DMS53 (cell line): ENCODE measurements at places on chromosomes 13 and 19.
A peak's percentile ranks its signal among the peaks of the same experiment; 100 is the strongest.

- DNase-seq: no peak
Measured at GRCh38 chr19:40801426-40802299, 2.7 kb downstream of the EGLN2 start.

- peak; percentile 53 for DNase-seq
Measured at GRCh38 chr19:17052439-17052838, 22.8 kb downstream of the HAUS8 start.

DNA sequence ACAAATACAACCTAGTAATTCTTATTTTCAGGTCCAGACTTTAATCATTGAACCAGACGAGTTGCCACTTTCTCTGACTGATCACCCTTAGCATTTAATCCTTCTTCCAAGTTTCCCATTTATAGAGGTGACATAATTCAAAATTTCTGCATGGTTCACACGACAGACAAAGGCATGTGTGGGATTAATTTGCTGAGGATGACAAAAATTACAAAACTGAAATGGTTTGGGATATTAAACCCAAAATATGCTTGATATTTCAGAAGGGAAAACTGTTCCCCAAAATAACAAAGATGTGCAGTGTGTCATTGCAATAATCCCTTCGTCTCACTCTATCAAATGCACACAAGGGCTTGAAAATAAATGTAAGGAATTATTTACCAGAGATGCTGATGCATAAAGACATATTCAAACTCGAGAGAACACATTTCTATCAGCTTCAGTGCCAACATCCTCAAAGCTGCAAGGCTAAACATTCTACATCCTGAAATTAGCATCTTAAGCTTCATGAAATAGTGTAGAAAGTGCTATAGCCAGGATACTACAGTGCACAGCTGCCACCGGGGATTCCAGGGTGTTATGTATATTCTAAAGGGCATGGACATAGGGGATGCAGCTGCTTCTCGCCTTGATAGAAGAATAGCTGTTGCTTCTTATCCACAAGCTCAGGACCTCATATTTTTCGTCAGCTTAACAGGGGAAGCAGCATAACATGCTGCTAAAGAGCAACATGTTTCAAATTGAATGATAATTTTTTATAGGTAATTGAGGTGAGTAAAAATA lies 198.7 kb upstream of the SLITRK1 start:
- DNase-seq: no peak

DNA sequence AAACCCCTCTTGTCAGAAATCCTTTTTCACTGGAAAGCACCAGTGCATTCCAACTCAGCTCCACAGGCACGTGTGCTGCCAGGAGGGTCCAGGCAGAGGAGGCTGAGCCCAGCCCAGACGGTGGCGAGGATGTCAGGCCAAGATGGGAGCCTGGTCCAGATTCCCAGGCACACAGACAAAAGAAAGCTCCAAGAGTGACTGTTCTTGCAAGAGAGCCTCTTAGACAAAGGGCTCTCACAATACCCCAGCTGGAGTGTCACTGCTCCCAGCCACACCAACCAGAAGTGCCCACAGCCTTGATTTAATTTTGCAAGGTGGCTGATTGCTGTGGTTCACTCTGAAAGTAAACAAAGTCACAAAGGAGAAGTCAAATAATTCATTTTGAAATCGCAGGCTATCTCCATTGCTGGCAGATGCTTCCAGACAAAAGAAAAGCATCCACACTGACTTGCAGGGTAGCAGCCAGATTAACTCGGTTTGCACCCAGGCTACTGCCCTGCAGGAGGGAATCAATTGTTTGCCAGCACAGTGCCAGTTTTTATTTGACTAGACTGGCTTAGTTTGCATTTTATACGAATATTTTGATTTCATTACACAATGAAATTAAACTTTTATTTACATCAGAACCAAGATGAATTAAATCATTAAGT lies 95.1 kb downstream of the RAB20 start:
- DNase-seq: no peak

DNA sequence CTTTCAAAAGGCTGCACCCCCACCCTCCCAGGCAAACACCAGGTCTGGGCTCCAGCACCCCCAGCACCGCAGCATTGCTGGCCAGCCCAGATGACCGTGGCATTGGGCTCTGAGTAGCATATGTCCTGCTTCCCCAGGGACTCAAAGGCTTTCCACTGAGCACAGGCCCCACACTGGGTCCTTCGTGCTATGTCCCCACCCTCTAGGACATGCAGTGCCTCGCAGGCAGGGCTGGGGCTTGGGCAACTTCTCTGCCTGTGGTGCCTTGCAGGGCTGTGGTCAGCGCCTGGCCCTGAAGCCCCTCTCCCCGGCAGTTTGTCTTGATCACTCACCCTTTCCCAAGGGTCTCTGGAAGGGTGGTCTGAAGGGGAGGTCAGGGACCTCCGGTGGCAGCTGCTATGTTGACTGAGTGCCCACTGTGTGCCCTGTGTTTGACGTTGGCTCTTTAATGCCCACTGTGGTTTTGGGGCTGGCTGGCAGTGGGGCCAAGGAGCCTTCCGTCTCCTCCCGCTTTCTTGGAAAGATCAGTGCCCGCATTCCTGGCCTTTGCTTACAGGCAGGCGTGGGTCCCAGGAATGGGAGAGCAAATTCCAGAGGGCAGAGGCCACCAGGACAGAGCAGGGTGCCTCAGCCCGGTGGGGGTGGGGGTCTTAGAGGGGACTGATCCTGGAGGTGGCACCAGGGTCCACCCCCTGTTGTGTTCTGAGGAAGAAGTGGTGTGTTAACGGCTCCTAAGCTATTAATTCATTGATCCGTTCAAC lies 20.3 kb upstream of the CRTC1 start:
- no peak for DNase-seq

GRCh38 chr13:108185223-108185622 lies 30.1 kb downstream of the LIG4 start:
- no peak for DNase-seq

GRCh38 chr13:68745502-68745901 lies 1362.1 kb upstream of the ATXN8OS start:
- peak; percentile 0 for DNase-seq

DNA sequence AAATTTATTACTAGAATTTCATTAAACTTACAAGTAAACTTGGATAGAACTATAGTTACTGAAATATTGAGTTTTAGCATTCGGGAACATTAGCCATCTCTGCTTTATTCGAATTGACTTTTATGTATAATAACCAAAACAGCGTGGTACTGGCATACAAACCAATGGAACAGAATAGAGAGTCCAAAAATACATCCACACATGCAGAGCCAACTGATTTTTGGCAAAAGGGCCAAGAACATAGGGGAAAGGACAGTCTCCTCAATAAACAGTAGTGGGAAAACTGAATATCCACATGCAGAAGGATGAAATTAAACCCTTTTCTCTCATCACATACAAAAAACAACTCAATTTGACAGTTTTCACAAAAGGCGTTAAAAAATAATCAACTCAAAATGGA lies 84.3 kb downstream of the EPSTI1 start:
- no peak for DNase-seq

DNA sequence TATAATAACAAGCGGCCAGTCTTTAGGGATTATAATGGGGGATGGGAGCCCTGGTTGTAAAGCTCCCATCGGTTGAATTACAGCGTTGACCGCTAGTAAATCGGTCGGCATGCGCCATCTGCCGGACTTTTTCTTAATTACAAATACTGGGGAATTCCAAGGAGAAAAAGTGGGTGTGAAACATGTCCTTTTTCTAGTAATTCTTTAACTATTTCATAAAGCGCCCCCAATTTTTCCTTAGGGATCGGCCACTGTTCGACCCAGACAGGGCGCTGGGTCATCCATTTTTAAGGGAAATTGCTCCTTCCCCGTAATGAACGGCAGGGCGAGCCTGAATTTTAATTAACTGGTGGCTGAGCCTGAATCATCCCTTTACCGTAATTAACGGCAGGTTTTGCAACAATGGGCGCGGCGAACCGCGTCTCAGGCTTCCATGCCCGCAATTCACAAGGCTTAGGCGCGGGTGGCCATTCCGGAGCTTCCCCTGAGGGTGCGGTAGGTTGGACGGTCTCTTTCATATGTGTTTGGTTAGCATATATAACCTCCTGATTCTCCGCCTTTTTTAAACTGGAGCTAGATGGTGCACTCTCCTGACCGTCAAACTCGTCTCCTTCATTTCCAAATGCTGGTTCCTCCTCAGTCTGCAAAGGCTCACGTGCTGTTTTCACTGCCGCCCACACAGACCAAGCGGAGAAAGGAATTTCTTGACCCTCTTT lies 30.2 kb upstream of the EVI5L start:
- peak; percentile 78 for DNase-seq

GRCh38 chr13:27354379-27354778 lies 70.0 kb upstream of the GTF3A start:
- DNase-seq: no peak

- peak; percentile 85 for DNase-seq
Measured at GRCh38 chr13:21435687-21436151, 23.4 kb downstream of the ZDHHC20 start.

DNA sequence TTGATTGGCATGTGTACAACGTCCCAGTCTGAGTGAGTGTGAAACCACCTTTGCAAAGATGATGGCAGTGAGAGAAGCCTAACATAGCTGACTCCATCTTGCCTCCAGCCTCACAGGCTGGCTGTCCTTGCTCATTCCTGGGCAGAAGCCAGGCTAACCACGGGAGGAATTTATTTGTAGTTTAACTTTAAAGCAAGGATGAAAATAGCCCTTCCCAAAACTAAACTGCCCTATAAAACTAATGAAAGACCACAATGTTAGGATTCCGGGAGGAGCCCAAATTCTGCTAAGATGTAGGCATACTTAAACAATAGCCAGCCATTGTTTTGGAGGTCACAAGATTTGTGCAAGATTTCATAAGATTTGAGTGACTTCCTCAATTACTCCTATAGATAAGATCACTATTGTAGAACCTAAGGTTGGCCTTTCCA lies 96.6 kb upstream of the LSM14A start:
- DNase-seq: no peak

DNA sequence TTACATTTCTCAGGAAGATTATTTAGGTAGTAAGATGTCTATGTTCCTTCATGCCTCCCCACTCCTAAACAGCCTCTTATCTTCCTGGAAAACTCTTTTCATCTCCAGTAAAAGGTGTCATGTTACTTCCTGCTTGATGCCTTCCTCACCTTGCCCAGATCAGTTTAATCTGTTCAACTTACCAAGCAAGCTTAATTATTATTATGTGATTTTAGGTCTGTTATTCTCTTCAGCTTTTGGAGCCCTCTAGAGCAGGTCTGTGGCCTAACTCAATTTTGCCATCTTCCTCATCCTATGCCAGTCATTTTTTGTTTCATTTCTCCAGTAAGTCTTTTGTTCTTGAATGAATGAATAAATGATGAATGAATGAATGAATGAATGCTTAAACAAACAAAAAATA lies 528.4 kb downstream of the DCT start:
- peak; percentile 23 for DNase-seq

- DNase-seq: no peak
Measured at GRCh38 chr13:42055500-42056085, 7.1 kb downstream of the DGKH start.

DNA sequence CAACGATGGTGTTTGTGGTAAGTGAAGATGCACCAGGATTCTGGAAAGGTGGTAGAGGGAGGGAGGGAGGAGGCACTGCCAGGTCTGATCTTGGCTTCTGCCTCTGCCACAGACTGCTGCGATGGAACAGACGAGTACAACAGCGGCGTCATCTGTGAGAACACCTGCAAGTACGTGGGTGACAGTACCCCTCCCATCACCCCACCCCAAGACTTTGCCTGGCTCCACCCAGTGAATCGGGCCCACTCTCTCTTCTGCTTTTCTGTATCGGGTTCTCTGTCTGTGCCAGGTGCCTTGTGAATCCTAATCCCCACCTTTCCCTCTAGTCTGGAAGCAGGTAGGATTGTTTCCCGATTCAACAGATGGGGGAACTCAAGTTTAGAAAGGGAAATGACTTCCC lies 2.5 kb downstream of the PRKCSH start:
- DNase-seq: no peak

DNA sequence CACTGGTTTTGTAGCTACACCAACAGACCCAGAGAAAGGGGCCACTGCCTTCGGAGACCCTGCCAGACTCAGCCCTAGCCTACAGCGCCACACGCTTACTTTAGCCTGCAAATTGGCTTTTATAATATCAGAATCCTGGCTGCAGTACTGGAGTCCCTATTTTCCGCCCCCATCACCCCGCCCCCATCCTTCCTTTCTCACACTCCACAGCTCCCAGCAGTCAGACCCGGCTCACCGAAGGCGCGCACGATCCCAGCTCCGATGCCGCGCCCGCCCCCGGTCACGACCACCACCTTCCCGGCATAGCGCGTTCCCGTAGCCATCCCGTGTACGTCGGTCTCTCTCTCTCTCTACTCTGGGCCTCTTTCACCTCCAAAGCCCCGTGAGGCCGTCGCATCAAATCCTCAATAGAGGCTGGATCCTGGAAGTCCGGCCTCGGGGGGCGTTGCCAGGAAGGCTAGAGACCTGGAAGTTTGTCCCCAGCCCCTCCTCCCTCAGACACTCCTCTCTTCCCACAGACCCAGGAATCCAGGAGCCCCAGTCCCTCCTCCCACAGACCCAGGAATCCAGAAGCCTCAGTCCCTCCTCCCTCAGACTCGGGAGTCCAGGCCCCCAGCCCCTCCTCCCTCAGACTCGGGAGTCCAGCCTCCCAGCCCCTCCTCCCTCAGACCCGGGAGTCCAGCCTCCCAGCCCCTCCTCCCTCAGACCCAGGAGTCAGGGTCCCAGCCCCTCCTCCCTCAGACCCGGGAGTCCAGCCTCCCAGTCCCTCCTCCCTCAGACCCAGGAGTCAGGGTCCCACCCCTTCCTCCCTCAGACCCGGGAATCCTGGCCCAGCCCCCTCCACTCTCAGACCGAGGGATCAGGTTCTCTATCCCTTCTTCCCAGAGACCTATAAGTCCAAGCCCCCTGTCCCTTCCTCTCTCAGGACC lies at the start of gene HSD17B14:
Gene HSD17B14 (minus strand): TSS at position 403 of the 929 bp plus-strand sequence. CDS start 80 bp downstream, at position 323.
- DNase-seq: peak; percentile 79

DNA sequence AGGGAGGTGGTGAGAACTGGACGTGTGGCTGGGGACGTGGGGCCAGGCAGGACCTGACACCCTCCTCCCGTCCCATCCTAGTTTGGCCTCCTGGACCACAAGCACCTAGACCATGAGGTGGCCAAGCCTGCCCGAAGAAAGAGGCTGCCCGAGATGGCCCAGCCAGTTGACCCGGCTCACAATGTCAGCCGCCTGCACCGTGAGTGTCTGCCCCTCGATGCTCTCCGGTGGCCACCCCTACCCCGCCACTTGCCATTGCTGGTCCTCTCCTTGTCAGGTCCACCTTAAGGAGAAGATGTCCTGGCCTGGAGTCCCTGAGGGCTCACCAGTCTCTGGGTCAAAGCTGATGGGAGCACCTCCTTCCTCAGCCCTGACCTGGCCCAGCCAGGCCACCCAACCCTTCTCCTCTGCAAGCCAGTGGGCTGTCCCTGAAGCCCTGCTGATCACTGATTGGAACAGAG lies 2.2 kb downstream of the ANGPTL4 start:
- no peak for DNase-seq

DNA sequence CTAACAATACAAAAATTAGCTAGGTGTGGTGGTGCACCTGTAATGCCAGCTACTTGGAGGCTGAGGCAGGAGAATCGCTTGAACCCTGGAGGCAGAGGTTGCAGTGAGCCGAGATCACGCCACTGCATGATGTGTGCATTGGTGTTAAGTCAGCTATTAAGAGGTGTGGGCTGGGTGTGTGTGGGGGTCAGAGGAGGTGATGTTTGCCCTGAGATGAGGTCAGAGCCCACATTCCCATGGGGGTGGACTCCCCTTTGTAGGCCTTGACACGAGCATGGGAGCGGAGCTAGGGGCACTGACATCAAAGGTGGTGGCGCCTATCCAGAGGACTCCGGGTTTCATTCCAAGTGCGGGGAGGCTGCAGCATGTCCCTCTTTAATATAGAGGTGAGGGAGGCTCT lies 34.6 kb upstream of the LDLR start:
- no peak for DNase-seq

- no peak for DNase-seq
Measured at GRCh38 chr13:39306639-39307589, 268.7 kb downstream of the NHLRC3 start.
